Fibroblast of villous mesenchyme (primary cell): ENCODE measurements at places on chromosomes 1 and 21.
A peak's percentile ranks its signal among the peaks of the same experiment; 100 is the strongest.

DNA sequence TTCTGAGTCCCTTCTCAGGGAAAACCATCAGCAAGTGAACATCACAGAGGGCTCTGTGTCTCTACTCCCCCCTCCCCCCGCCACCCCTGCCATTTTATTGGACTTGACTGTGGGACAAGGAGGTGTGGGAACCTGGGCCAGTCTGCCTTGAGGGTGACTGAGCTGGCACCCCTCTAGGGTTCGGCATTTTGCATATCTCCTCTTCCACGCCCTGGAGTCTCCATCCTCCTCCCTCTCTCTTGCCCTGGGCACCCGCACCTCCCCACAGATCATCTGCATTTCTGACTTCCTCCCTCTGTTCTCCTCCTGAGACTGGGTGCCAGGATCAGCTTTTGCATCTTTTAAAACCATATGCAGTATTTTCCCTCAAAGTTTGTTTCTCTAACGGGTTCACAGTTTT lies 107.1 kb upstream of the ERRFI1 start:
- no peak for DNase-seq

GRCh38 chr1:199932462-199932861 lies 95.0 kb upstream of the NR5A2 start:
- DNase-seq = no peak

GRCh38 chr1:210900820-210901219 lies 233.1 kb downstream of the KCNH1 start:
- DNase-seq = no peak

DNA sequence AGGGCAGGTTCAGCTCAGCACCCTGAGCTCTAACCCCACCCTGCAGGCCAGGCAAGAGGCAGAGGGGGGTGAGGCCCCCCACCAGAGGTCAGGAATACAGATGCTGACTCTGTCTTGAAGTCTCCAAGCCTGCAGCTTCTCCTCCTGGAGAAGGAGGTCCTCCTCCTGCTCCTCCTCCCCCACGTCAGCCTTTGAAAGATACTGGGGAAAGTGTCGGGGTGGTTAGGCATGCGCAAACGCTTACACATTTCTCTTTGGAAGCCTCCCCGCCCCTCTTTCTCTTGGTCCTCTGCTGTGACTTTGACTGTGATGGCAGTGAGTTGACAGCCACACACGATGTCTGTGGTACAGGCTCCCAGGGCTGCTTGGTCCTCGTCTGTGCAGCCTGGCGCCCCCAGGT lies 65.3 kb downstream of the SPSB1 start:
- DNase-seq = no peak

GRCh38 chr1:201841265-201841912 lies 12.4 kb downstream of the IPO9 start:
- no peak for DNase-seq

DNA sequence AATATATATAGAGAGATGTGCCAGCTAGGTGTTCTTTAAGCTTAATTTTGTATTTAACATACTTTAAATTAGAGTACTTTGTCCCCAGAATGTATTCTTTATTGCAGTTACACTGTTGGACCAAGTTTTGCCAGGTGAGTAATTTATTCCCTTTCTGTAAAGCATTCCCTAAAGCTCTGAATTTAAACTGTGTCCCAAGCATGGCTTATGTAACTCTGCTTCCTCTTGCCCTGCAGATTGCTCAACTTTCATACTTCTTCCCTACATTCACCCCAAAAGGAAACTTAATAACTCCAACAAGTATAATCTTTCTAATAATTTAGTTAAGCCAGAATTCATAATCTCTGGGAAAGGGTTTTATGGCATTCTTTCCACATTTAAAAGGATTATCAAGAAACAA lies 5.6 kb downstream of the LYPLAL1 start:
- DNase-seq = peak; percentile 40

- no peak for DNase-seq
Observed at GRCh38 chr1:21126324-21126723, 50.4 kb downstream of the EIF4G3 start.

DNA sequence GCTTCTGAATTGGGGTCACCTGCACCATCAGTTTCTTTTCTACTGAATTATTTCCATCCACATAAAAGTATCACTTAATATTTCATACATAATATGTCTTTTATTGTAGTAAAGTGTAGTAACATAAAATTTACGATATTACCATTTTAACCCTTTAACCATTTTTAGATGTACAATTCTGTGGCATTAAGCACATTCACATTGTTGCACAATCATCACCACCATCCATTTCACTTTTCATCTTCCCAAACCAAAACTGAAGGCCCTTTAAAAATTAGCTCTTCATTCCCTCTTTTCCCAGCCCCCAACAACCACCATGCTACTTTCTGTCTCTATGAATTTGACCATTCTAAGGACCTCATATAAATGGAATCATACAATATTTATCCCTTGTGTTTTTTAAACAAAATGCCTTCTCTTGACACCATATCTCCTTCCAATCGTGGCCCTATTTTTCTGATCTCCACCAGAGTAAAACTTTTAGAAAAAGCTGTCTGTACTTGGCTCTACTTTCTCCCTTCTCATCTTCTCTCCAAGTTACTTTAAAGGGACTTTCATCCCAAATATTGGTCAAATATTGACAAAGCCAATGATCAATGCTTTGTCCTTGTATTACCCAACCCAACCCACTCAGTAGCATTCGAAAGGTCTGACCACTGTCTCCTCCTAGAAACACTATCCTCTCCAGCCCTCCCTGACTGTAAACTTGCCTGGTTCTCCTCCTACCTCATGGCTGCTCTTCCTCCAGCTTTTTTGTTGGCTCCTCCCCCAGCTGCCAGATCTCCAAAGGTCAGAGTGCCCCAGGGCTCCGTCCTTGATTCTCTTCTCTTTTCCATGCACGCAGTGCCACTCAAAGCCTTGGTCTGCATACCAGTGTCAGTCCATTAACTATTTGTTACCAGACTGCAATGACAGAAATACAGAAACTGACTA lies 44.7 kb downstream of the SLC30A10 start:
- DNase-seq = no peak

GRCh38 chr1:78651241-78651640 lies 1.6 kb downstream of the IFI44 start:
- no peak for DNase-seq

DNA sequence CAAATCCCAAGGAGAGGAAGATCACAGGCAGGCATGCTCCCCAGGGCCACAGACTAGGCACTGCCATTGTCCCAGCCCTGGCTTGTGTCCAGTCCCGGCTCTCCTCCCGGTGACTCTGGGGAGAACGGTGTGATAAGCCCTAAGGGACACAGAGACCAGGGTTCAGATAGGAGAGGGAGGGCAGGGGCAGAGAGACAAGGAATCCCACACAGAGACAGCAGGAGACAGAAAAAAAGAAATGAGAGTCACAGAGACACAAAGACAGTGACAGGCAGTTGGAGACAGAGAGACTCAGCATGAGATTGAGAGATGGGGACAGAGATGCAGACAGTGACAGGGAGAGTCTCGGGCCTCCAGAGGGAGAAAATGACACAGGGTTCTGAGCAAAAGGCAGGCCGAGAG lies 361 bp downstream of the INSRR start:
- DNase-seq = no peak

DNA sequence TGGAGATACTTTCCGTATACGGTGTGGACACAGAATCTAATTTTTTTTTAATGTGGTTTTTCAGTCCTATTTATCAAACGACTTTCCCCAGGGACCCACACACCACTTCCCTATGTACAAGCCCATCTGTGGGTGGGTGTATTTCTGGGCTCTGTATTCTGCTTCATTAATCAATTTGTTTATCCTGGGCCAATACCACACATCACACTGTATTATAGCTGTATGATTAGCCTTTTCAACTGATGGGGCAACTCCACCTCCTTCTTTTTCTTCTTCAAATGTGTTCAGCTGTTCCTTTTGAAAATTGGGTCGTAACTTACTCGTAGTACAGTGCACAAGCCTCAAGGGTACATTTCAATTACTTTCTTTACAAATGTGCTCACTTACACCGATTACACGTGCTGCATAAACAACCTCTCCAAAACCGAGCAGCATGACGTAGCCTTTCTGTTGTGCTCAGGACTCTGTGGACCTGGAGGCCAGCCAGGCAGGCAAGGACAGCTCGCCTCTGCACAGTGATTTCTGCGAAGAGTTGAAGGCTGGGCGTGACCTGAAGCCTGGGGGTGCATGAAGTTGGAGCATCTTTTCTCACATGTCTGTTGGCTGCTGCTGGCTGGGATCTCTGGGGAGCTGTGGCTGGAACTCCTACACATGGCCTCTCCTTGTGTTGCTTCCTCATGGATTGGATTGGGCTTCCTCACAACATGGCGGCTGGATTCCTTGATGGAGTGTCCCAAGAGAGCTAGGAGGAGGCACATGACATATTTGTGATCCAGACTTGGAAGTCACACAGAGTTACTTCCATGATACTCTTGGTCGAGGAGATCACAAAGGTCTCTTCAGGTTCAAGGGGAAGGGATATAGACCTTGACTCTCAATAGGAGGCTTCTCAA lies 126.5 kb downstream of the CRYAA start:
- DNase-seq = no peak

- DNase-seq = no peak
Observed at GRCh38 chr1:106960412-106960811, 96.1 kb upstream of the PRMT6 start.

GRCh38 chr1:145886390-145886789 lies 724 bp upstream of the ANKRD35 start:
- no peak for DNase-seq

GRCh38 chr1:31191281-31191680 lies 48.4 kb downstream of the NKAIN1 start:
- no peak for DNase-seq

- DNase-seq = no peak
Observed at GRCh38 chr1:218507355-218508002, 162.3 kb downstream of the TGFB2 start.

DNA sequence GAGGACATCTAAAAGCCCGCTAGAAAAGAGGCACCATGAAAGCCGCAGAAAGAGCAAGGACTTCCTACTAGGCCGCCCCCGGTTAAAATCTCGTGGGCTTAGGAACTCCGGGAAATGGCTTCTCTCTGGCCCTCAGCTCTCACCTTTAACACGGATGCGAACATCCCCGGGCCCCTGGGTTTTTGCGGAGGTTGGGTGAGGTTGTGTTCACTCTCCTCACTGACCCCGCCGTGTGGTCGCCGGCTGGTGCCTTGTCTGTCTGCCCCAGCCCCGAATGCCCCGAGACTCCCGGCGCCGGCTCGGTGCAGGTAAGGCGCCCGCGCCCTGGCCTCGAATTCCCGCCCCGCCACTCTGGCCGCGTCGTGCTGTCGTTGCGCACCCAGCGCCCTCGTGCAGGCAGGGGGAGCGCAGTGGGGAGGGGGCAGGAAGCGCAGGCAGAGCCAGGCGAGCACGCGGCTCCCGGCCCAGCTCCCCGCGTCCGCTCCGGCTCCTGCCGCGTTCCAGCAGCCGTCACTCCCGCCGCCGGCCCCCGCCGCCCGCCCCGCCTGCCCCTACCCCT lies at the start of gene SHISAL2A:
Gene SHISAL2A, plus strand, starts transcription at position 437 of the 559 bp plus-strand sequence. CDS start 326 bp downstream, outside the sequence.
- no peak for DNase-seq

- no peak for DNase-seq
Observed at GRCh38 chr1:20336105-20336605, 45.5 kb downstream of the VWA5B1 start.

- DNase-seq = no peak
Observed at GRCh38 chr1:39854738-39855137, 28.6 kb downstream of the TRIT1 start.

GRCh38 chr1:218273762-218274479 lies 11.2 kb upstream of the RRP15 start:
- no peak for DNase-seq

GRCh38 chr1:85587841-85588240 lies 7.3 kb downstream of the CCN1 start:
- no peak for DNase-seq

- DNase-seq = no peak
Observed at GRCh38 chr1:28883242-28883616, 31.1 kb upstream of the EPB41 start.

DNA sequence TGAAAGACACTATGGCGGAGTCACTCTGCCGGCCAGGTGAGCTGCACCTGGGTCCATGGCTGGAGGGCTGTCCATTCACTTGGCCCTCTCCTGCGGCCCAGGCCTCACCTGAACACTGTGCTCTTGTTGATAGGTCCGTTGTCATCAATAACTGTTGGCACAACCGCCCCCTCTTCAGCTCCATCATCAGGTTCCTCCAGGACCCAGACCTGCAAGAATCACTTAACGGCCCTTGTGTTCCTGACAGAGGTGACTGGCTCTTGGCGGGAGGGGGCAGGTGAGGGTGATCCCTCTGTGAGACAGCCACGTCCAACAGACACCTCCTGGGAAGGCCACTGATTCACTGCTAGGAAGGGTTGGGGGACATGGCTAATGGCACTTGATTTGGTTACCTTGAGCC lies 54.9 kb downstream of the INAVA start:
- no peak for DNase-seq

DNA sequence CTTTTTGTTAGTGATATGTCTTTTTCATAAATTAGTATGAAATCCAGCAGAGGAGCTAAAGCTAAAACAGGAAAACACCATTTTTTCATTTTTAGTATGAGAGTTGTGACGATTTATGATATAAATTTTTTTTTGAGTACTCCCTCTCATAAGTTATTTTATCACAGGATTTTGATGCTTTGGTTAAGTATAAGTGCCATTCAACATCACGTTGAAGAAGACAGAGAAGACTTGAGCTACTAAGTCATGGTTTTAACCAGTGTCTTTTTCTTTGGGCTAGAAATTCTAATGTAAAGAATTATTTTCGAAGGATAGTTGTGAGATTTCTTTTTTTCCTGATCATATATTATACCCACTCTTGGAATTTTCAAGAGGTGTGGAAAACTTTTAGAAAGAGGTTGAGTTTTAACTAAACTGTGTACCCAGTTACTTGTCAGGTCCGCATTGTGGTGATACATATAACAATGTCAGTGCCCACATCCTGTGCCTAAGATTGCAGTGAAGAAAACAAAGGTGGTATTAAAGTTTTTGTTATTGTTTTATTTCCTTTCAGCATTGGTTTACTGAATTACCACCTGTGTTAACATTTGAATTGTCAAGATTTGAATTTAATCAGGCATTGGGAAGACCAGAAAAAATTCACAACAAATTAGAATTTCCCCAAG lies 93.8 kb downstream of the USP25 start:
- DNase-seq = no peak

DNA sequence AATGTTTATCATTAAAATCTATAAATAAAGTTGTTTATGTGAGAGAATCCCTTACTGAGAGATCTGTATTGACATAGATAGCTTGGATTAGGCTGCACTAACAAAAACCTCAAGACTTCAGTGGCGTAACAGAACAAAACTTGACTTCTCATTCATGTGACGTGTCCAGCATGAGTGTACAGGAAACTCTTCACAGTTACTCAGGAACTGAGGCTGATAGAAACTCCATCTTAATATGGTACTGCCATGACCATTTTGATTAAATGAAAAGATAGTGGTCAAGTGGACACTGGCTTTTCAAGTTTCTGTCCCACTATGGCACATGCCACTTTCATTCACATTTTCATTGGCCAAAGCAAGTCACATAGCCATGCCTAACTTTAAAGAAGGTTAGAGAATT lies 3.7 kb downstream of the ST3GAL3 start:
- DNase-seq = peak; percentile 91
